ENCODE measurements at places on chromosomes 6 and 20.

DNA sequence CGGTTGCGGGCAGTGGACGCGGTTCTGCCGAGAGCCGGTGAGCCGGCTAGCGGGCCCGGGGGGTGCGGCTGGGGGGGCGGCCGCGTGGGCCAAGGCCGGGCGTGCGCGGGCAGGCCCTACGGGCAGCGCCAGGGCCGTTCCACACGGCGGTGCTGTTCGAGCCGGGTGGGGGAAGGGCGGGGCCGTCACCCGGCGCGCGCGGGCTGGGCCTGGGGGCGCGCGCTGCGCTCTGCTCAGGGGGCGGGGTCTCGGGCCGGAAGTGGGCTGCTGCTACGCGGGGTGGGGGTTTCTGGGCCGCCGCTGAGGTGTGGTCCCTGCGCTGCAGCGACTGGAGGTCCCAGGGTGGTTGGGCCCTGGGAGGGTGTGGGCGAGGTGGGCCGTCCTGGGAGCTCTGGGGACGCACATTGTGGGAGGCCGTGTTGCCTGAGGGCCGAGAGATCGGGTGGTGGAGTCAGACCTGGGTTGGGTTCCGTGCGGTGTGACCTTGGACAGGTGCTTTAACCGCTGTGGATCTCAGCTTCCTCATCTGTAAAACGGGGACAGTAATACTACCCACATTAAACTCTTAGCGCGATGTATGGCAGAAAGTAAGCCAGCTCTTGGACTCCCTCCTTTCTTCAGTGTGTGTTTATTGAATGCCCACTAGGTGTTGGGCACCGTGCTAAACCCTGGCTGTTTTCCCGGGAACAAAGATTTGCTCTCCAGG is 391 bp downstream of the MAPRE1 start:
- DNase-seq: no peak

DNA sequence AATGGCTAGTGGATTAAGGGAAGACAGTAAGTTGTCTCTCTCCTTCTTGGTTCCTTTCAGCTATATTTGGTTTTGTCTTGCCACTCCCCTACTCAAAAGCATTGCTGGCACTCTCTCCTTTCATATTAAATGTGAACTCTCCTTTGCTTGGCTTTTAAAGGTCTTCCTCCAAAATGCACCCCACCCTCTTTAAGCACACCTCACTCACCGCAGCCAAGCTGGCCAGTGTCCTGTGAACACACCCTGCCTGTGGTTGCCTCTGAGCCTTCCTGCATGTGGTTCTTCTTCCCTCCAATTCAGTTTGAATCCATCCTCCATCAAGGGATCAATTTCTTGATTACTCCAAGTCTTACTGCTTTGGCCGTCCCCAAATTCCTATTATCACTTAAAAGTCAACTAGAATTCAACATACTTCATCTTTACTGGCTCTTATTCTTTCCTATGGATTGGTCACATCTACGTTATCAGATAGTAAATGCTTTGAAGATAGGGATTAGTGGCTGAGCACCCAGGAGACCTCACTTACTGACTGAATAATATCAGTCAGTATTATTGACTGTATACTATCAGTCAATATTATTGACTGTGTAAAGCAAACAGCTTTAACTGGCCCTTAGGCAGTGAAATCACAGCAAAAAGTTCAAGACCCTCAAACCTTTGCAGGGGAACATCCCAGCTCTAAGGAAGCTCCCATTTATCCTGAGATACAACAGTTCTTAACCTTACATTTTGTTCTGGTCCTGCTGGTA is 41.6 kb upstream of the SPDEF start:
- DNase-seq: no peak

DNA sequence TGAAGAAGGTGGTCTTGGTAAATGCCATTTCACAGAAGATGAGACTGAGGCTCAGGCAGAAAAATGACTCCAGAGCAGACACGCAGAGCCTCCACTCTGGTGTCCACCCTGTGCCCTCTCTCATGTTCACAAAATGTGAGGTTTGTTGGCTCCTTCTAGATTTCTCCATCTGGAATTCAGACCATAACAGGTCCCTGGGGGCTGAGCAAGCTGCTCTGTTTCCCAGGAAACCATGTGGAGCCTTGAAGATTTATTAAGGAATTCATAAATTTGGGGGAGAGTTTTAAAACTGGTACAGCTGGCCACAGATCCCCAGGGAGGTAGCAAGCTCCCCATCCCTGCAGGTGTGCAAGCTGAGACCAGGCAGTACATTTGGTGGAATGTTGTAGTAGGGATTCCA is 38.8 kb upstream of the SIRPA start:
- DNase-seq: no peak

- no peak for DNase-seq
Observed at GRCh38 chr6:86152546-86152945, 509.9 kb upstream of the SYNCRIP start.

DNA sequence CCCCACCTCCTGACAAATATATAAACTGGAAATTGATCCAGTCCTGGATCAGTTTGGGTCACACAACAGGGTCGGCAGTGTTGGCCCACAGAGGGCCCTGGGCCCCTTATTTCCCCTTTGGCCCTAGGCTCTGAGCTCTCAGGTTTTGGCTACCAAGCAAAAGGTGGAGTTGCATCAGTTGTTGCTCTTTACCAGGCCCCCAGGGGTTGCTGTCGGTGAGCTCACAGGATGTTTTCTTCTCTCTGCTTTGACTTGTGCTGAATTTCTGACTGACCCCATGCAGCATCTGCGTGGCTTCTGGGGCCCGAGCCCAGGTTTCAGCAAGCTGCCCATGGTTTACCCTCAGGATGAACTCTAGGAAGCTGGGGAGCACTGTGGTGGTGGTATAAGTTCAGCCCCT is 44.6 kb downstream of the PPARD start:
- DNase-seq: no peak

GRCh38 chr6:141548966-141549365 is 583.8 kb upstream of the GJE1 start:
- DNase-seq: no peak

- DNase-seq: no peak
Observed at GRCh38 chr6:84618836-84619235, 145.6 kb downstream of the TBX18 start.

GRCh38 chr20:492159-492558 is 29.8 kb upstream of the TBC1D20 start:
- no peak for DNase-seq

DNA sequence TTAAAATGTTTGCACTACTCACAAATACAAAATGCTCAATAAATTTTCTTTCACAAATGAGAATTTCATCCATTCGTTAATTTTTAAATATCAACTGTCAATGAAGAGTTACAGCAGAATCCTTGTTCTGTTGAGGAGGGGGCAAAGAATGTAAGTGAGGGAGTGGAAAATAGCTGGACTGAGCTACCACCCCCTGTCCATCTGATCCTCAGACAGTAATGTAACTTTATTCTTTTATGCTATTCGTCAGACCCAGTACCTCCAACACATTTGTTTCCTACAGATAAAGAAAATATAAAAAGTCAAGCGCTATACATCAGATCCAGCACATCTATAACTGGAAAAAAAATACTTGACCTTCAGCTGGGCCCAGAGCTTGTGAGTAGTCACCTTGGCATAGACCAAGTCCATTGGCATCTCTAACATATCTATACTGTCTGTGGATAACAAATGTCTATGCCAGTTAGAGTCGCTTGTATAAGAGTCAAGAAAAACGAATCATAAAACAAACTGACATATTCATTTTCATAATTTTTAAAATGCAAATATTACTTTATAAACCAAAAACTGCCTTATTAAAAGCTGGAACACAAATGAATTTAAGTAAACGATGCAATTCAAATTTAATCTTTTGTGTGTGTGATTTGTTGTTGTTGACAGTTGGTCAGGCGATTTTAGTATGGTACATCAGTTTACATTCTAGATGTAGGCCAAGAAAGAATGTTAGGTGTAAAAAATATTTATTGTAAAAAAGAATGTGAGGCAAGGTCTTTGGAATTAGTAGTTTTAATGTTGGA is 57.2 kb upstream of the HFE start:
- peak; percentile 38 for DNase-seq

DNA sequence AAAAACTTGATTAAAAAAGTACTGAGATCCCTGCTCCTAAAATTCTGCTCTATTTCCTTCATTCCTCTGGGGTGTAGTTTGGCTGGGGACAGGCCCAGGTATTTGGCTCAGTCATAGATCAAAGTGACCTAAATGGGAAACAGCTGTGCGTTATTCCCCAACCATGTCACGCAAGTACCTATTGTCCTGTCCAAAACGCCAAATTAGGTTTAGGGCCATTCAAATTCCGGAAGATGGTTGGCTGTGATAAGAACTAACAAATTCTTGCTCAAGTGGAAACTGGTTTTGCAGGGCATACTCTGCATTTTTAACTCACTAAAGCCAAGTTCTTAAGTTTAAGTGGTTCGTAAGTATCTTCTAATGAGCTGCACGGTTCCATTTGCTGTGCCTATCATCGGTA is 147.6 kb upstream of the TMEM170B start:
- no peak for DNase-seq

DNA sequence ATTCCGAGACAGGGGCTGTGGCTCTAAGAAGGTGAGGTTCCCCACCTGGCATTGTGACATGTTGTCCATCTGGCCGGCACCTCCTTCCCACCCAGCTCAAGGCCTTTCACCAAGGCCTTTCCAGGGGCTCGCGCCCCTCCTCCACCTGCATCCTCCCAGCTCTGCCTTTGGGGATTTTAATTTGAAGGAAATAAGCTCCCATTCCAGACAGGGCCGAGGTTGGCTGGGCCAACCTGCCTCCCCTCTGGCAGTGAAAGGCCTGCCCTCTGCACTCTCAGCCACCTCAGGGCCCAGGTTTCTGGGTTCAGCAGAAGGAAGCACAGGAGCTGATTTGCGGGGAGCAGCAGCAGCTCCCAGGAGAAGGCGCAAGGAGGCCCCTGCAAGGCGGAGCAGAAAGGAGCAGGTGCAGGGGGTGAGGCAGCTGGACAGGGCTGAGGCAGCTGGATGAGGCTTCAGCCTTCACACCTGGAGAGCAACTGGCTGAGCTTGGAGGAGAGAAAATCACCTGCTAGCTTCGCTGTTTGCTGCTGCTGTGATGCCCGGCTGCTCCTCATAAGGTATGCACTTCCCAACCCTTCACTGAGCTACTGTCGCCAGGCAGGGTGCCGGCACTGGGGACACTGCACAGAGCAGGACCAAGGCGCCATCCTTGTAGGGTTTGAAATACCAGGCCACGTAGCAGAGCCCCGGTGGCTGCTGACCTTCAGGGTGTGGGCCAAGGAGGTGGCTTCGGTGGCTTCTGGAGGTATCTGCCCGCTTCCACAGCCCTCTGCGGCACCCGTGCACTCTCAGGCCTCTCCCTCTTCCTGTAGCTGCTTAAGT is 147.0 kb downstream of the SYNDIG1 start:
- DNase-seq: no peak

- DNase-seq: no peak
Observed at GRCh38 chr6:134772671-134773360, 177.1 kb downstream of the ALDH8A1 start.

GRCh38 chr6:15510536-15511247 is 152.1 kb downstream of the DTNBP1 start:
- DNase-seq: no peak

GRCh38 chr6:43095939-43096338 is 19.8 kb downstream of the PTK7 start:
- no peak for DNase-seq

DNA sequence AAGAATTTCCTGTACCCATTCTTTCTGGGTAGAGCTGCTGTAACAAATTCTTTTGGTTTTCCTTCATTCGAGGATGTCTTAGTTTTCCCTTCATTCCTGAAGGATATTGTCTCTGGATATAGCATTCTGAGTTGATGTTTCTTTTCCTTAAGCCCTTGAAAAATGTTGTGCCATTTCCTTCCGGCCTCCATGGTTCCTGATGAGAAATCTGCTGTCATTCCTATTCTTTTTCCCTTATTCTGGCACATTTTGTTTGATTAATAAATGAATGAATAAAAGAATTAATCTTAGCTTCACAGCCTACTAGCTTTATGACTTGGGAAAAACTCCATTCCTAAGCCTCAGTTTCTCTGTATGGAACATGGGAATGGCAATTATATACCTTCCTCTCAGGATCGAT is 173.1 kb downstream of the EYA2 start:
- DNase-seq: no peak

- DNase-seq: no peak
Observed at GRCh38 chr6:128519132-128519930, 1.1 kb downstream of the PTPRK start.

DNA sequence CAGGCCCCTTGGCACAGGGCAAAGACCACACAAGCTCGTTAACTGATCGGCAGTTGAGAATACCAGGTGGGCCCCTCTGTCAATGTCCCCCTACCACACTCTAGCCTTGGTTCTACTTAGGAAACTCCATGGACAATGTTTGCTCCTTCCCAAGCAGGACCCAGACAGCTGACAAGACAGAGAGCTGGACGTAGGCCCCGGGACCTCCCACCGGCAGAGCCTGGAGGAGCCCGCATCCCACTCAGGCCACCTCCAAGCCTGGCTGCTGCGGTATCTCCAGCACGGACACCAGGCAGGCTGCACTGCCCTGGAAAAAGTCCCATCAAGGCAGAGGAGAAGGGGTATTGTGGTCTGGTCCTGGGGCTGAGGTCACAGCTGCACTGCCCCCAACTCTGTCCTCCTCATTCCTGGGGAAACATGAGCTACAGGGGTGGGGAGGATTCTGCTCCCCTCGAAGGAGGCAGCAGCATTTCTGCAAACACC is 6.2 kb upstream of the GRM4 start:
- no peak for DNase-seq

- no peak for DNase-seq
Observed at GRCh38 chr20:36454698-36455427, 86.5 kb upstream of the MYL9 start.

DNA sequence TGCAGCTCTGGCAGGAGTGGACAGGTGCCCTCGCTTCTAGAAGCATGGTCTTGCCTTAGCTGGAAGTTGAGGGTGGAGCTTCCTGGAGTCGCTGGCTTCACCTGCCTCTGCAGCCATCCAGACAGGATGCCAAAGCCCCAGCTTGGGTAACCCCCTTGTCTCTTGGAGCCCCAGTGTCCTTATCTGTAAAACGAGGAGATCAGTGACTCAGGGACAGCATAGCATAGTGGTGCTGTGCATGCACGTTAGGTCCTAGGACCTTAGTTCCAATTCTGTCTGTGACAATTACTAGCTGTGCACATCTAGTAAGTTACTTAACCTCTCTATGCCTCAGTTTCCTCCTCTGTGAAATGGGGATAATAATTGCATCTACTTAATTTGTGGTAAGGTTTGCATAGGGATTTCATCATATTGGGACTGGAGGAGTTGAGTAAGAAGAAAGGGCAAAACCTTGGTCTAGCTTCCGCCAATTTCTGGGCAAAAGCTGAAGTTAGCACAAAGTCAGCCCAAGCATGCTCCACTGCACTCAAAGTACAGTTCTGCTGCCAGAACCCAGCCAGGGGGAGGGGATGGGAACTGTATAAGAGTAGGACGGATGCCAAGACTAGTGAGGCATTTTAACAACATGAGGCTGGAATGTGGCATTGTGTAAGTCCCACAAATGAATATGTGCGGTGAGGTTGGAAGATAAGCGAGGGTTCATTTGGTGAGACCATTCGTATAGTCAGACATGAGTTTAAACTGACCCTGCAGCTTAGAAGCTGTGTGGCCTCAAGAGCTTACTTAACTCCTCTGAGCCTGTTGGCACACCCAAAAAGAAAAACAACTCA is 24.5 kb downstream of the TOX2 start:
- no peak for DNase-seq
